ENCODE measurements at places on chromosomes 4 and X. TPM values are rescaled to one million over a fixed set of nuclear protein-coding genes. Genes with fewer than 3 reads are reported as not detected.

- no peak for DNase-seq
Observed at GRCh38 chrX:109398833-109399232, 83.1 kb downstream of the GUCY2F start.

DNA sequence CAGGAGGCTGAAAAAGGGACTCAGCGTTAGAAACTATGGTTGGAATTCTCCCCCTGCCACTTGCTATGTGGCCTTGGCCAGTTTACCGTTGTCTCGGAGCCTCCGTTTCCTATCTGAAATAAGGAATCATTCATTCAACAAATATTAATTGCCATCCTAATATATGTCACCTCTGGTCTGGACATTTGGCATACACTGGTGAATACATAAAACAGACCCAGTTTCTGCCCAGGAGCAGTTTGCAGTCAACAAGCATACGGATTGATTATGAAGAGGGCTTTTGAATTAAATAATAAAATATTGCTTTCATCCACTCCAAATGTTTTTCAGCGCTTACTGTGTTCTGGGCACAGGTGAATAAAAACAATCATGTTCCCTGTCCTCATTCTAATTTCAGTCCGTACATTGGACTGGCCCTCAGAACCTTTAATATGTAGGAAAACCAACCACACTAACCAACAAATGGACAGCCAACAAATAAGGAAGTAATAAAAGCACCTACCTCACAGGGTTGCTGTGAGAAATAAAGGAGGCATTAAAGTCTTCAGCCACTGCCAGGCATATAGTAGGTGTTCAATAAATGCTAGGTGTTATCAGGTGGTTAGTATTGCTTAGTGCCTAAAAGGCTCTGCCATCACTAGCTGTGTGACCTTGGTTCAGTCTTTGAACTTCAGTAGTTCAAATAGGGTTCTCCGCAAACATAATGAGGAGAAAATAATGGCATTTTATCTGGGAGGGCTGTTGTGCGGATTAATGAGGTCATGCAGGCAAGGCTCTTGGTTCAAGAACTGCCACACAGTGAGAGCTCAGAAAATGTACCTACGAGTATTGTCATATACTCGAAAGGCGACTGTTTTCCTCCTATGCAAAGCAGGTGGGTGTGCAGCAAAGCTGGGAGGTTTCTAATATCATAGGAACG, 7.3 kb upstream of the GSX2 start:
- no peak for DNase-seq

The CAPN6 gene
- total RNA-seq: 0.47 TPM

- no peak for DNase-seq
Observed at GRCh38 chr4:69888336-69888735, 28.4 kb upstream of the SULT1E1 start.

GRCh38 chr4:42488114-42488513, 90.8 kb downstream of the SHISA3 start:
- no peak for DNase-seq

- no peak for DNase-seq
Observed at GRCh38 chr4:66647476-66647875, 897.8 kb downstream of the CENPC start.

The RXFP1 gene
- 0.10 TPM for total RNA-seq

DNA sequence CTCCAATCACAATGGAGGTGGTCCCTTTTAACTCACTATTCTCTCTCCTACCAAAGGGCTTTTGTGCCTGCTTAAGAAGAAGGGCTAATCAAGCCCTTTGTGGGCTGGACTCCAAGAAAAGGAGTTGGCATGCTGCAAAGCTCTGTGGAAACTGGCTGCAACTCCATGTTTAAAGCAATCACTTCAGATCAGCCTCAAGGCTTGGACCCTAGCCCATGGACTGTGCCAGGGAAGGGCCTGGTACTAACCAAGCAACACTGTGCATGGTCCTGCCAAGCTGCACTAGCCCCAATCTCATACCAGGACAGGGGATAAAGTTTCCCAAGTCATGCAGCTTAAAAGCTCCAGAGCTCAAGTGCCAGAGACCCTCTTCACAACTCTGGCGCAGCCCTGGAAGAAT, 86.7 kb downstream of the ATP8A1 start:
- DNase-seq: peak; percentile 51

The DRP2 gene
- total RNA-seq: 2.1 TPM
